ENCODE measurements at places on chromosomes 16 and 17. TPM values are rescaled to one million over a fixed set of nuclear protein-coding genes. Genes with fewer than 3 reads are reported as not detected.

Gene KRT36
- total RNA-seq: not detected

DNA sequence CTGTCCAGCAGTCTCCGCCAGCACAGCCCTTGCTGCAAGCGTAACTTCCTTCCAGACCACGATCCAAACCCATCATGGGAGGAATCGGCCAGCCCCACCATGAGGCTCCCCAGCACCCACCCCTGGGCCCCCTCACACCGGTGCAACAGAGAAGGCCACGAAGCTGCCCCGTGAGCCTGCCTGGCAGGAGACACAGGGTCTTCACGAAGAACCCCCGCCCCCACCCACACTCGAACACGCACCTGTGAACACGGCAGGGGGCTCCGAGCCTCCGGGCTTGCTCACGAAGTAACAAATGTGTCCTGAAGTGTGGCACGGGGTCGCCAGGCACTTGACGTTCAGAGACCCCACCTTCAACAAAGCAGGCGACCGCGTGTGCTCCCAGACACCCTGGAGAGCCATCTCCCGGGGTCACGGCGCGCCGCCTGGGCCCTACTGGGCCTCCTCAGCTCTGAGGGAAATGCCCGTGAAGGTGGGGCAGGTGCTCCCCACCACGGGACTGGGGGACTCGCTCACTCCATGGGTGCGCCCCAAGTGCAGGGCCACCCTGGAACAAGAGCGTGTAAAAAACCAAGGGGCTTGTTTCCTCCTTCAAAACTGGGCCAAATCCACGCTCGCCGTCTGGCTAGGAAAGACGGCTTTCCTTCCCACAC is 7.6 kb downstream of the HAGH start:
- H3K27ac ChIP-seq: no peak overlapping the region
- H3K4me3 ChIP-seq: no peak overlapping the region
- no peaks in the 10 kb centered on the region for H3K27me3 ChIP-seq

Gene SLC6A4
- total RNA-seq: not detected

GRCh38 chr17:48740537-48740936 is 12.0 kb upstream of the HOXB13 start:
- DNase-seq: no peak
- no peak overlapping the region for H3K4me3 ChIP-seq
- H3K27ac ChIP-seq: no peak overlapping the region
- no peaks in the 10 kb centered on the region for H3K4me1 ChIP-seq

Gene KRT20
- total RNA-seq: not detected

Gene LGALS9B
- total RNA-seq: not detected

GRCh38 chr16:46756772-46757171 is 8.6 kb upstream of the MYLK3 start:
- no peak for DNase-seq
- H3K4me1 ChIP-seq: peaks cover 6% of the 10 kb centered on the region
- H3K27ac ChIP-seq: no peak overlapping the region
- H3K4me3 ChIP-seq: no peak overlapping the region
- no peaks in the 10 kb centered on the region for H3K36me3 ChIP-seq
- no peaks in the 10 kb centered on the region for H3K27me3 ChIP-seq

GRCh38 chr17:44900894-44901293 is 1.6 kb upstream of the EFTUD2 start:
- no peaks in the 10 kb centered on the region for H3K27me3 ChIP-seq
- H3K27ac ChIP-seq: no peak overlapping the region
- H3K4me1 ChIP-seq: no peaks in the 10 kb centered on the region
- H3K36me3 ChIP-seq: no peaks in the 10 kb centered on the region

- H3K27ac ChIP-seq: no peak overlapping the region
- H3K27me3 ChIP-seq: peaks cover 16% of the 10 kb centered on the region
- DNase-seq: peak; percentile 86
Observed at GRCh38 chr17:76523084-76524037, 14.1 kb downstream of the CYGB start.

GRCh38 chr17:73290399-73291259 is 21.2 kb downstream of the CDC42EP4 start:
- DNase-seq: no peak
- H3K27me3 ChIP-seq: no peaks in the 10 kb centered on the region
- H3K36me3 ChIP-seq: no peaks in the 10 kb centered on the region

DNA sequence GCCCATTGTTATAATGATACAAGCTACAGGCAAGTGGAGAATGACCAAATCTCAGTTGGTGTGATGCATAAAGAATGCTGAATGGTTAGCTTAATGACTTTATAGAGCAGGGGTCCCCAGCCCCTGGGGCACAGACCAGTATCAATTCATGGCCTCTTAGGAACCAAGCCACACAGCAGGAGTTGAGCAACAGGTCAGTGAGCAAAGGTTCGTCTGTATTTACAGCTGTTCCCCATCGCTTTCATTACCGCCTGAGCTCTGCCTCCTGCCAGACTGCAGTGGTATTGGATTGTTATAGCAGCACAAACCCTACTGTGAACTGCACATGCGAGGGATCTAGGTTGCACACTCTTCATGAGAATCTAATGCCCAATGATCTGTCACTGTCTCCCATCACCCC is 114.0 kb upstream of the ZFHX3 start:
- DNase-seq: no peak
- H3K27ac ChIP-seq: no peak overlapping the region
- no peaks in the 10 kb centered on the region for H3K36me3 ChIP-seq

DNA sequence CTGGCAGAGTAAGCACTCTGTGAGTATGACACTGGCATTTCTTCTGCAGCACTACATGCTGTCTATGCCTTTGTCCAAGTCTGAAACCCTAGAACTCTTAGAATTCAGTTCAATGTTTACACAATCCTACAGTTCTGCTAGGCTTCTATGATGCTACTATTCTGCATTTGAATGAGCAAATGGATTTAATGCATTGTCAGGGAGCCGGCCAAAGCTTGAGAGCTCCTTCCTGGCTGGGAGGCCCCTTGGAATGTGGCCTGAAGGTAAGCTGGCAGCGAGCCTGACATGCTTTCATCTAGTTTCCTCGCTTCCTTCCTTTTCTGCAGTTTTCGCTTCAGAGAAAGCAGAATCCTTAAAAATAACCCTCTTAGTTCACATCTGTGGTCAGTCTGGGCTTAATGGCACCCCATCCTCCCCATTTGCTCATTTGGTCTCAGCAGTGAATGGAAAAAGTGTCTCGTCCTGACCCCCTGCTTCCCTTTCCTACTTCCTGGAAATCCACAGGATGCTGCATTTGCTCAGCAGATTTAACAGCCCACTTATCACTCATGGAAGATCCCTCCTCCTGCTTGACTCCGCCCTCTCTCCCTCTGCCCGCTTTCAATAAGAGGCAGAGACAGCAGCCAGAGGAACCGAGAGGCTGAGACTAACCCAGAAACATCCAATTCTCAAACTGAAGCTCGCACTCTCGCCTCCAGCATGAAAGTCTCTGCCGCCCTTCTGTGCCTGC is at the start of gene CCL2:
Gene CCL2, plus strand, starts transcription at position 635 of the 730 bp plus-strand sequence. Its CDS starts 65 bp downstream, at position 700.
- no peaks in the 10 kb centered on the region for H3K27me3 ChIP-seq
- H3K4me1 ChIP-seq: peaks cover 17% of the 10 kb centered on the region
- peak within 1 kb of the TSS; percentile 51 for H3K27ac ChIP-seq
- peak; percentile 73 for DNase-seq
- peak within 1 kb of the TSS; percentile 49 for H3K4me3 ChIP-seq

DNA sequence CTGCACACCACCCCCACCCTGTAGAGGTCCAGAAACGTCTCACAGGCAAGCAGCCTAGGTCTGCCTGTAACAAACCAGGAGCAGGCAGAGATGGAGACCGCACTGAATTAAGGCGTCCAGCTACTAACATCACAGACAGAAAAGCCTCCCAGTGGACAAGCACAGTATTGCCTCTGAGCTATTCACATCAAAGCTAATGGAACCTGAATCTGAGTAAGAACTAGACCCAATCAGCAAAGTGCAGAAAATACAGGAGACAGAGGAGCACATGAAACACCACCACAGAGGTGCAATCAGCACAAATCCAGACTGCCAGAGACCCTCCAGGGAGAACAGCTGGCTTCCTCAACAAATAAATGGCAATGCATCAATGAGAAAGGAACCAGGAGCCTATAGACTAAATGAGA is 22.2 kb upstream of the PEMT start:
- no peaks in the 10 kb centered on the region for H3K27me3 ChIP-seq
- no peaks in the 10 kb centered on the region for H3K4me1 ChIP-seq
- no peak overlapping the region for H3K4me3 ChIP-seq
- H3K27ac ChIP-seq: no peak overlapping the region

GRCh38 chr17:11363565-11364117 is 122.6 kb downstream of the SHISA6 start:
- no peak overlapping the region for H3K4me3 ChIP-seq
- H3K27me3 ChIP-seq: no peaks in the 10 kb centered on the region
- H3K27ac ChIP-seq: no peak overlapping the region
- no peak for DNase-seq
- no peaks in the 10 kb centered on the region for H3K36me3 ChIP-seq
- no peaks in the 10 kb centered on the region for H3K4me1 ChIP-seq

Gene NOTUM
- total RNA-seq: 0.25 TPM
